ENCODE measurements at places on chromosomes 5 and 9. TPM values are rescaled to one million over a fixed set of nuclear protein-coding genes. Genes with fewer than 3 reads are reported as not detected.

GRCh38 chr9:89445801-89446251 lies 52.1 kb downstream of the SEMA4D start:
- no peak for DNase-seq

- peak; percentile 95 for DNase-seq
These were observed 5.3 kb upstream of the KLF9 start for GRCh38 chr9:70419556-70420440.

Gene WDR31
- 3.5 TPM for total RNA-seq

DNA sequence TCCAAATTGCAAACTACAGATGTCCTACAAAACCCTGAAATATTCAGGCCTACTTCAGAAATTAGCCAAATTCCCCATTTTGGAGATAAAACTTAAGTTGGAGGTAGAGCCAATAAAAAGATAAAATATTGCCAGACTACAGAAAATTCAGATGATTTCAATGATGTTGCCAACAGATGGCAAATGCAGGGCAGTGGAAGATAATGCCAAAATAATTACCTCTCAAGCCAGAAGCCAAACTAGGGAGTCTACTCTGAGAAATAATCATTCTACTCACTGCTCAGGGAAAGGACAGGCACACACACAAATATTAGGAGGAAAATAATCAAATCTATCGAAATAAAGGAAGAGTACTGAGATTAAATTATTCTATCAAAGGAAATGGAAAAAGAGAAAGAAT lies 347.5 kb upstream of the CCNG1 start:
- DNase-seq: no peak

Gene TPD52L3
- not detected for total RNA-seq

Gene LCN9
- not detected for total RNA-seq

Gene PPIC
- 33.7 TPM for total RNA-seq

GRCh38 chr5:178210686-178211085 lies 6.4 kb downstream of the HNRNPAB start:
- no peak for DNase-seq

DNA sequence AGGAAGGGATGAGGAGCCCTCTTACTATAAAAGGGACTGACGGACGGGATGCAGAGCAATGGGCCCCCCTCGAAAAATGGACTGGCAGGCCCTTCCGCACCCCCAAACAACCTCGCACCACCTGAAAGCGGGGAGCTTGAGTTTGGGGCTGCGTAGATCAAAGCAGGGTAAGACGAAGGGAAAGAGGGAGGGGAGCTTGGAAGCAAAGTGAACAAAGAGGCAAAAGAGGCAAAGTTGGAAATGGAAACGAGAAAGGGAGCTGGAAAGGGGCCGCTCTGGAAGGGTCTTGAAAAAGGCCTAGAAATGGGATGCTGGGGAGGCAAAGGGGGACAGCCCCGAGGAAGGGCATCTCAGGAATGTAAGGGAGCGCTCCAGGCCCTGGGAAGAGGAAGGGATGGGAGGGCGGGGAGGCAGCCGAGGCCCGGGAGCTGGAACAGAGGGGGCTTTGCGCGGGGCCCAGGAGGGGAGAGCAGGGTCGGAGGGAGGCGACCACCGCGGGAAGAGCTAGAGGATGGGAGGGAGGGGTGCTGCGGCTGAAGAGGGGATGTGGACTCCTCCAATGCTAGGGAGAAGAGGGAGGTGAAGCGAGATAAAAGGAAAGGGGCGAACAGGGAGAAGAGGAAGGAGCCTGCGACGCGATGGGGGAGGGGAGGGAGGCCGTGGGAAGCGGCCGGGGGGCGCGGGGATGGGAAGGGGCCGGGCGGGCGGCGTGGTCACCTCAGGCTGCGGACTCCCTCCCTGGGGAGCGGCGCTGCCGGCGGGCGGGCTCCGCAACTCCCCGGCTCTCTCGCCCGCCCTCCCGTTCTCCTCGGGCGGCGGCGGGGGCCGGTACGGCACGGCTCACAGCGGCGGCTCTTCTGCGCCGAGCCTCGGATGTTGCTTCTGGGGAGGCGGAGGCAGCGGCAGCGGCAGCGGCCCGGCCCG lies 577 bp downstream of the RNF145 start:
- peak; percentile 53 for DNase-seq

Gene ITK
- total RNA-seq: 2.5 TPM

Gene MAST4
- total RNA-seq: 9.5 TPM

Gene DMGDH
- 1.4 TPM for total RNA-seq

Measured in colonic mucosa (tissue), 4 donors.